ENCODE measurements at places on chromosomes 3 and 15.

- DNase-seq = no peak
Measured at GRCh38 chr15:95894407-95894956, 436.0 kb upstream of the NR2F2 start.

- DNase-seq = no peak
Measured at GRCh38 chr15:52786436-52787122, 3.6 kb downstream of the ONECUT1 start.

DNA sequence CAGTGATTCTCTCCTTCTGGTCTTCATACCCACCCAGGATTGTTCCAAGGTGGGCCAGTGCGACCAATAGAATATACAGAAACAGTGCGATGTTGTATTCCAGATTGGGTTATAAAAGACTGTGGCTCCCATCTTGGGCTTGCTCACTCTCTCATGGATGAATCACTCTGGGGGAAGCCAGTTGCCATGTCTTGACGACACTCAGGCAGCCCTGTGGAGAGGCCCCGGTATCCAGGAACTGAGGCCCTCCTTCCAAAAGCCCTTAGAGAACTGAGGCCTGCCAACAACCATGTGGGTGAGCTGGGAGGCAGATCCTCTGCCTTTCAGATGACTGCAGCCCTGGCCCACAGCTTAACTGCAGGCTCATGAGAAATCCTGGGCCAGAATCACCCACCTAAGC, 57.2 kb downstream of the SH3GL3 start:
- DNase-seq = no peak

DNA sequence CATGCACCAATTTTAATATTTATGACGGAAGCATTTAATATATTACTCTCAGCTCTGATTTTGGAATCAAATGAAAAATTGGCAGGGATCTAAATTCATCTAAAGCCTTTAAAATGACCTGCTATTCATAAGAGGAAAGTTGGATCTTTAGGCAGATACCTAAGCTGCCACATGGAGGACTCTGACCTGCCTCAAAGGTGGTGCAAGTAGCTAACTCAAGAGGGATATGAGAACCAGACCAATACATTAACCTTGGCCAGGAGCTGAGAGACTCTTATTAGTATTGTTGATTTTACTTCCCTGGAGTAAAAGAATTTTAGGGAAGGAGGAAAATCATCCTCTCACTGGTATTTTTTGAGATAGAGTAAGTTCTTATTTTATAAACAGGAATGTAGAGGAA, 17.7 kb downstream of the ZNF654 start:
- DNase-seq = no peak

- DNase-seq = no peak
Measured at GRCh38 chr15:85950101-85950500, 129.6 kb upstream of the AGBL1 start.

- no peak for DNase-seq
Measured at GRCh38 chr3:97021778-97022177, 207.4 kb downstream of the EPHA6 start.

DNA sequence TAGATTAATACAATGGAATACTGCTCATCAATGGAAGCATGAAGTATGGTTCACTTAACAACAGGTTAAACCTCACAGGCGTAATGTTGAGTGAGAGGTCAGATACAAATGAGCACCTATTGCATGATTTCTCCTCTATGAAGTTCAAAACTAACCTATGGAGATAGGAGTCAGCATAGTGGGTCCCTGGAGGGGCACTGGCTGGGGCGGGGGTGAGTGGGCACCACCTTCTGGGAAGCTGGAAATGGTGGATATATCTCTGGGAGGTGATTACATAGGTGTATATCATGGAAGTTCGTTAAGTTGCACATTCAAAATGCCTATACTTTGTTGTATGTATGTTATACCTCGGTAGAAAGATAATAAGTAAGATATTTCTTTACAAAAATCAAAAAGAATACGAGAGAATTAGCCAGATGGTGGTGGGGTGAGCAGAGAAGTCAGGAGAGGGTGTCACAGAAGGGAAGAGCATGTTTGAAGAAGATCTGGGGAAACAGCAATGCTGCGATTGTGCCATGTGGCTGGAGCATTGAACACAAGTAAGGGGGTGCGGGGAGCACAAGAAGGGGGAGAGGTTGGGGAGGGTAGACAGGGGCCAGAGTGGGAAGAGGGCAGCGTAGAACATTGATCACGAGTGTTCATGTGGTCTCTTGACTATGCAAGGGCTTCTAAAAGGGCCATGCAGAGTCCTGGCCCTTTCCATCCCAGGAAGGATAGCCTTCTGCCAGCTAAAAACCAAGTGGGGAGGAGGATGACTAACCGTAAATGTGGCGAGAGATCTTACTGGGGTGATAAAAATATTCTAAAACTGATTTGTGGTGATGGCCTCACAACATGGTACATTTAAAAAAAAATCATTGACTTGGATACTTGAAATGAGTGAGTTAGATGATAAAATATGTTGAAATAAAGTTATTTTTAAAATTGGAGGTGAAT, 30.2 kb downstream of the ITGA11 start:
- no peak for DNase-seq

- DNase-seq = no peak
Measured at GRCh38 chr15:69034352-69034751, 19.9 kb downstream of the NOX5 start.

GRCh38 chr3:82416349-82416748, 654.9 kb upstream of the GBE1 start:
- no peak for DNase-seq

DNA sequence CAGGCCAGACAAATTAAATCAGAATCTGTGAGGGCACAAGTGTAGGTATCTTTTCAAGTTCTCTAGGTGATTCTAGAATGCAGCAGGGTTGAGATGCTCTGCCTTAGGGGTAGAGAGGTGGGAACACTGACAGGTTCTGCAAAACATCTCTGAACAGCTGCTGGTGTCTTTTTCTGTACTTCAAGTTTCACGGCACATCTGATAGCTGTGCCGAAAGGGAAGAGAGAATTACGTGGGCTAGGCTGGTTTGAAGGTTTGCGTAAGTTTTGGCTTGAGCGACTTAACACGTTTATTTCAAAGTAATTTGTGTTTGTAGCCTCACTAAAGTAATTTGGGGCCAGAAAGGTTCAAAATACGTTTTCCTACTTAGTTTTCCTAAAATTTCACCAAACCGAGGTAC, 22.5 kb downstream of the PXK start:
- DNase-seq = no peak

DNA sequence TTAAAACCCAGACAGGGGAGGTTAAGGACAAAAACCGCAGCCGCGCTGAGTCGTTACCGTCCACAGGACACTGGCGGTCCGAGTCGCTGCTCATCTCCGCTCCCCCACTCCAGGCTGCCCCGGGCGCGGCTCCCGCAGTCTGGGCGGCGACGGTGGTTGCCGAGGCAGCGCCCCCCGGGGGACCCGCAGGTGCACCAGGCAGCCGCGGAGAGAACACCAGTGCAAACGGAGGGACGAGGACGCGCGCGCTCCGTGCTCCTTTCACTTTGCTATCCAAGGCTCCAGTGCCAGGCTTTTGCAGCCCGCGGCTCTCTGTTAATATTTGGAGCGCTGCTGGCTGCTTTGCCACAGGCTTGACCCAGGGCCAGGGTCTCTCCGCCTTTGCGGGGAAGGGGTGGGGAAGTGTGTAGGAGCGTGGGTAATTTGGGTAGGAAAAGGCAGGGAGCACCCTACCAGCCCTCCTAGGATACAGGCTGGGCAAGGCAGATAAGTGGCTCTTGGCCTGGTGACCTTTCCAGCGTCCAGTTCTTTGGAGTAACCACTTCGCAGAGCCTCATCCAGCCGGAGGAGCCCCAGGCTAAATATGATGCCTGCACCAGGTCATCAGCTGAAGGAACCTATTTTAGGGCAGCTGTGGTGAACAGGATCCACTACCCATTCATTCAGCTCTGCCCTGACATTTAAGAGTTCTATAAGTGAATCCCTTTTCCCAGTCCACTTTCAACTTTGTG, at the start of gene GADL1:
Gene GADL1, minus strand, starts transcription at position 141 of the 731 bp plus-strand sequence. Its CDS starts 47 bp downstream, at position 94.
- no peak for DNase-seq

DNA sequence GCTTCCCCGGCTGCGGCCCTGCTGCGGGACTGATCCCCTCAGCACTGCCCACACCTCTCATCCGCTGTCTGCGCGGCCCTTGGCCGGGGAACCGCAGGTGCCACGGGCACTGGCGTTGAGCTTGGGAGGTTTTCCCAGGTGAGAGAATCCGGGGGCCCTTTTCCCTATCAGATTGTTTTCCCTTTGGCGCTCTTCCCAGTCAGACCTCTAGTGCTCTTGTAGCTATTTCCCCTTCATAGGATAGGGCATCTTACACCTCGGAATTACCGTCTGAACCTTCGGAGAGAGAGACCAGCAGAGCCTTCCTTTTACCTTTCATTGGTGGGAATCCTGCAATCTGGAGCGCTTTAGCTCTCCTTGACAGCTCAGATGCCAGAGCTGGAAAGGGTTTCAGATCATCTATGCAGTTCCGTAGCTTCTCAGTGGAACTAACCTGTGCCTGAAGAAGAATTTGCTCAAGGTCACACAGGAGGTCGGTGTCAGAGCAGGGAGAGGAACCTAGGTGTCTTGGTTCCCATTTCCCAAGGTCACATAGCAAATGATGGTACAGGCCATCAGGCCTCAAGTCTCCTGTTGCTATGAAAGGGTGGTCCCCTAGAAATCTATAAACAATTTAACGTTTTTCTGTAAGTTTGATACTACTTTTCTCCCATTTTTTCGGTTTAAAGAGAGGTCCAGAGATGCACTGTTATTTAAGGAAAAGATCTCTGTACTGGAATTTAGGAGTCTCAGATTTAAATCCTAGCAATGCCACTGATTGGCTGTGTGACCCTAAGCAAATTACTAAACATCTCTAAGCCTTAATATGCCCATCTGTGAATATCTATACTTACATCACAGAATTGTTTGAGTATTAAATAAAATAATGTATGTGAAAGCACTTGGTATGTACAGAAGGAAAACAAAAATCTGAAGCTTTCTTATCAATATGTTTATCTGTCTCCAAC, 916 bp downstream of the IDH3A start:
- DNase-seq = no peak

GRCh38 chr3:133868758-133869475, 26.8 kb downstream of the RAB6B start:
- no peak for DNase-seq

GRCh38 chr3:171602072-171602471, 141.9 kb upstream of the TNIK start:
- DNase-seq = no peak

GRCh38 chr15:75195122-75195765, 6.4 kb upstream of the C15orf39 start:
- DNase-seq = no peak

GRCh38 chr15:70271422-70272088, 173.8 kb upstream of the TLE3 start:
- DNase-seq = no peak

- DNase-seq = no peak
Measured at GRCh38 chr3:112353365-112353764, 20.4 kb downstream of the CD200 start.

GRCh38 chr15:51368751-51369450, 27.4 kb downstream of the GLDN start:
- DNase-seq = no peak

GRCh38 chr3:22779737-22780136, 423.4 kb upstream of the UBE2E2 start:
- DNase-seq = no peak

GRCh38 chr3:40846451-40846850, 321.7 kb downstream of the ZNF621 start:
- no peak for DNase-seq
